ENCODE measurements at places on chromosomes 1 and 21.
A peak's percentile ranks its signal among the peaks of the same experiment; 100 is the strongest.

DNA sequence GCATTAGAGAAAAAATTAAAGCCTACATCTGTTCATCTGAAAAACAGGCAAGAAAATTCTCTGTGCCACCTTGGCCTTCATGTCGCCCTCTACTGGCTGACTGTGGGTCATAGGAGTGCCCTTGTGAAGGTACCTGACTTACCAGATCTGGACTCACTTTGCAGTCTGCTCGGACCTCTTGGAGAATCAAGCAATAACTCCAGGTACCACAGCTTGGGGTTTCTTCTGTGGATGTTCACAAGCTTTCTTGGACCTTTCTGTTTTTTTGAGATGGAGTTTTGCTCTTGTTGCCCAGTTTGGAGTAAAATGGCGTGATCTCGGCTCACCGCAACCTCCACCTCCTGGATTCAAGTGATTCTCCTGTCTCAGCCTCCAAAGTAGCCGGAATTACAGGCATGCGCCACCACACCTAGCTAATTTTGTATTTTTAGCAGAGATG is 2.4 kb upstream of the PRAMEF18 start:
- DNase-seq = peak; percentile 66

DNA sequence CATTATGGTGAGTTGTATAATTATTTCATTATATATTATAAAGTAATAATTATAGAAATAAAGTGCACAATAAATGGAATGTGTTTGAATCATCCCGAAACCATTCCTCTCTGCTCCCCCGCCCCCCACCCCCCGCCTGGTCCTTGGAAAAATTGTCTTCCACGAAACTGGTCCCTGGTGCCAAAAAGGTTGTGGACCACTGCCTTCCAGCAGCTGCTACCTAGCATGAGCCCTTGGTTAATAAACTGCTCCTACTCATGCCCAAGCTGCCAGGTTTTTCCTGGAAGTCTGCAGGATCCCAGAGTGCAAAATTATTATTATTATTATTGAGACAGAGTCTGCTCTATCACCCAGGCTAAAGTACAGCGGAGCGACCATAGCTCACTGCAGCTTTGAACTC is 6.8 kb upstream of the IFNGR2 start:
- no peak for DNase-seq

DNA sequence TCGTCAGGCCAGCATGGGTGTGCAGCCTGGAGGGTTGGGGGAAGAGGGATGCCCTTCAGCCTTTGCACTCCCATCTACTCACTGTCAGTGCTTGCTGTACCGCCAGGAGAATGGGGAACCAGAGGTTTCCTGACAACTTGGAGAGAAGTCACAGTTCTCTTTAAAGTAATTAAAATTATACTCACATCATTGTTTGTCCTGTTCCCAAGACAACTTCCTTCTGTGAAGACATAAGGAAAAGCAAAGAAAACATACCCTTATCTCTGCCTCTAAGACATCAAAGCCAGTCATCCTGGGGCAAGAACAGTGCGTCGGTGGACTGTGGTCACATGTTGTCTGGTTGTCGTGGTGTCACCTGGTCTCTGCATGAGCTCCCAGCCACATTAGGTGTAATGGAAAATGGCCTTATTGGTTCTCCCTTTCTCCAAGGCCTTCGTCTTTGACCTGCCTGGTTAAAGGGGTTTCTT is 17.6 kb downstream of the TRAF5 start:
- DNase-seq = no peak

DNA sequence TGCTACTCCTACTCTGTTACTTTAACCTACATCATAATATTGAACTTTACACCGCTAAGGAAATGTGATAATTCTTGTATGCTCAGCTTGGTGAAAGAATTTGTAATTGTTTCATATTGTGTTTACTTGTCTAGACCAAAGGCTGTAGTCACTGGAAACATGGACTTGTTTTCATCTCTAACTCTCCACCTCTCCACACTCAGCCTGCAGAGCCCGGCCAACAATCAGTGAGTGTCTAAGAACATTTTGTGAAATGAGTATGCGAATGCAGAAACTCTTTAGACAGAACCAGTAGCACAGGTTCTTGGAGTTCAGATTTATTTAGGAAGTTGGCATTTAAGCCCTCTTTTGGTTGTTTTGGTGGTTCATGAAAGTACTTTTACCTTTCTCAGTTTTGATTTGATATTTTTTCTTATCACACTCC is 3.2 kb upstream of the RWDD3 start:
- no peak for DNase-seq

- DNase-seq = no peak
Observed at GRCh38 chr1:85650645-85651044, 57.6 kb downstream of the ZNHIT6 start.

GRCh38 chr1:166112425-166112824 is 54.4 kb downstream of the FAM78B start:
- DNase-seq = no peak

DNA sequence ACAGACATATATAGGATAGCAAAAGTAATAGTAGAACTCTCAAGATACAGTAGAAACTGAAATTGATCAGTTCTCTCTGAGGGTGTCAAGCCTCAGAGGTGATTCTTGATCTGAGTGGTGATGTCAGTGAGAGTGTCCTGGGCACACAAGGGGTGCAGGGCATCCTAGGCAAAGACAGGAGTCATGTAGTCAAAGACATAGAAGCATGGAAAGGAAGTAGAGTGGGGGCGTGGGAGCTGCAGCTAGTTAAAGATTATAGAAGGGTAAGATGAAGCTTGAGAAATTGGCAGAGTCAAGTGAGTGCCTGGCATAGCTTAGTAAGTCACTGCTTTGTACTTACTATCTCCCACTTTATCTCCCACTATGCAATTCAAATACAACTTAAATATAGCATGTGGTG is 22.8 kb downstream of the CDC7 start:
- DNase-seq = no peak

- DNase-seq = no peak
Observed at GRCh38 chr1:158933621-158934020, 2.3 kb downstream of the PYHIN1 start.

DNA sequence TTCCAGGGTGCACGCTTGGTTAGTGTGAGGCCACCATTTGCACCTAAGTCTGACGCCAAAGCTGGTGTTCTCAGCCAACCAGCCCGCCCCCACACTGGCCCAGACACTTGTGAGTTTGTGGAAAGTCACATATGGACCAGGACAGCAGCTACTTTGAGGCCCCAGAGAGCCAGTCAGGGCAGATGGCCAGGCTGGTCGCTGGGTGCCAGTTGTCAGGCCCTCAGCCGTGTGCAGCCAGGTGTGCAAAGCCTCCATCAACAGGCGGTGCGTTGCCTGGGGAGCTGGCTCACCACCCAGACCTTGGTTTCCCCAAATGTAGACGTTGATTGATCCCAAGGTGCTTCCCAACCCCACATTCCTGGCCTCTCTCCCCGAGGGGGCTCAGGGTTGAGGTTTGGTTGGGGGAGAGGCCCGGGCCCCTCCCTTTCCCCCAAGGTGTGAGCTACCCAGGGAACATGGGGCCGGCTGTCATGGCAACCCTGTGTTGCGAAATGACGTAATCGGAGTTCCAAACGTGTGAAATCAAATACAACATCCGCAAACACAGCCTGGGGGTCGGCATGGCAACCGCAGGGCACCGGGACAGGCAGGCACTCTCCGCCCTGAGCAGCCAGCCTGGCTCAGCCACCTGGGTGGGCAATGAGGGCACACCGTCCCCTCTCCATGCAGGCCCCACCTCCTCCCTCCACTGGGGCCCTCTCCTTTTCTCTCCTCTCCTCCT is 42.2 kb upstream of the WNT4 start:
- DNase-seq = peak; percentile 13

DNA sequence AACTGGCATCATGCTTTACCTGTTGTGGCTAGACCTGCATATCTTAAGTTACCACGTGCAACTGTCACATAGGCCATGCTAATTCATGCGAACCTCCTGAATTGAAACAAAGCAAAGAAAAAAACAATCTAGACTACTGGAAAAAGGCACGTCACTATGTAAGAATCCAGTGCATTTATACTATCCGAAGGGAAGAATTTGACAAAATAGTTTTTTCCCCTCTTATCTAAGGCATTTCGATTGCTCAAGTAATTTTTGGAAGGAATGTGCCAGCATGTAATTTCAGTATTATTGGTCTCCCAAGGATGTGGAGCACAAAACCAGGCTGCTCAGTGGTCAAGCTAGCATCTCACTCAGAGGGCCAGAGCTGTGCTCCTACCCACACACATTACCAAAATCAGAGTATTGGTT is 31.5 kb upstream of the C1orf198 start:
- no peak for DNase-seq

GRCh38 chr1:247211339-247211738 is 39.5 kb upstream of the ZNF124 start:
- no peak for DNase-seq

- DNase-seq = no peak
Observed at GRCh38 chr1:245373131-245373530, 218.3 kb downstream of the KIF26B start.

DNA sequence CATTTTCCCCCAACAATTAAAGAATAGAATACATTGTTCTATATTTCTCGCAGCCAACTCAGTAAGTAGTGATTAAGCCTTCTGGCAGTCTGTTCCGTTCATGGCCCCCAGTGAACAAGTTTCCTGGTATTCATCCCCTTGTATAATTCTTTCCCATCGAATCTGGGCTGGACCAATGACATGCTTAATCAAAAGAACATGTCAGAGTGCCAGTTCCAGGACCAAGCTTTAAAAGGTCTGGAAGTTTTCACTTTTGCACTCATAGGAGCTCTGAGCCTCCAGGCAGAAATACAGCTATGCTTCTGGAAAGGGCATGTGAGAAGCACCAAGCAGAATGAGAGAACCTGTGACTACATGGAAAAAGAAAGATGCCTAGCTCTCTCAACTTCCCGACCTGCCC is 22.5 kb upstream of the DPYD start:
- no peak for DNase-seq

DNA sequence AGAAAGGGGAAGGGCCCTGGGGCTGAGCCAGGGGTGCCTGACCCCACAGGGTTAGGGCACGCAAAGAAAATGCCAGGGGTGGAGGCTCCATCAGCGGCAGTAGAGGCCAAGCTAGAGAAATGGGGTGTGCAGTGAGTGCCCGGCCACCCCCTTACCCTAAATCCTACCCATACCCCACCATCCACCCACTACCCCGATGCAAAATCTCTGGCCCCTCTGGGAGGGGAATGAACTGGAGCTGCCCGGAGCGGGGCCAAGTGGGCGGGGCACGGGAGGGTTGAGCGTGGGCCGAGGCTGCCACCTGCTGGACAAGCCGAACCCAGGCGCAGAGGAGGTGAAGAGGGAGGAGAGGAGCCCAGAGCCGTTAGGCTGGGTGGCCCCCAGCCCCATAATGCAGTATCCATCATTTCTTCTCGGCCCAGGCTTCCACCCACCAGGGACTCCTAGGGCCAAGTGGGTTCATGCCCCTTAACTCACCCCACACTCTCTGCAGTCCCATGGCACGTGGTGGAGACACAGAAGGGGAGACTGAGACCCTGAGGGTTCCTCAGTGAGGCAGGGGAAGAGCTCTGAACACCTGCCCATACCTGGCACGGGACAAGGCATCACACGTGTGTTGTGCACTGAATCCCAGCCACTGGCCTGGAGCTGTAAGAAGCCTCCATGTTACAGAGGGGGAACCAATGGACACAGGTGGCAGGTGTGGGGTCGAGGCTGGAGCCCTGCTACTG is 1.4 kb upstream of the C1QC start:
- peak; percentile 61 for DNase-seq

DNA sequence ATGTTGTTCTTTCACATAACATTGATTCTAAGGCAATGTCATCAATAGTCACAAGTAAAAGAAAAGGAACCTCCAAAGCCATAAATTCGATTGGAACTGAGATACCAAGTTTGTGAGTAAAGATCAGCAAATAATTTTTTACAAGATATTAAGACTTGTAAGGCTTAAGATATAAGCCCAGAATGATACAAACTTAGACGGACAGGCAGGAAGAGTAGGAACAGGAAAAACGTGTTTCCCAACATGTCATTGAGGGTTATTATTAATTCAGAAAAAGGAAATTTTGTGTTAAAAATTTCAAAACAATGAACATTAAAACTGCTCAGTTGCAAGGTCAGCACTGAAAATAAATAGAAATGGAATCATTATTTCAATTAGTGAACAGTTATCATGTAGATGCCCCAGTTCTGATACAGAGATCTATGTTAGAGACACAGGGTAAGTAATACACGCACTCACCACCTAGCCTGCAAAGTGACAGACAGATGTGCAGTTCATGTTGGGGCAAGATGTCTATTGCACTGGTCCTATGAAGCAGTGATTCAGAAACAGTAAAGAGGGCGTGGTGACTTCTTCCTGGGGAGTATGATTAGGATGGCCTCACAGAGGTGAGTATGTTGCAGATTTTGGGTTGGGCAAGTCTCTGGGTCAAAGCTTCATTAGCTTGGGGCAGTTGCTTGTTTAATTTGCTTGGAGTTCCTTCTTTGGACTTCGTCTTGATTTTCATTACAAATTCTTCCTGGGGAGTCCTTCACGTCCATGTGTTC is 284.4 kb downstream of the SETD4 start:
- DNase-seq = peak; percentile 50

DNA sequence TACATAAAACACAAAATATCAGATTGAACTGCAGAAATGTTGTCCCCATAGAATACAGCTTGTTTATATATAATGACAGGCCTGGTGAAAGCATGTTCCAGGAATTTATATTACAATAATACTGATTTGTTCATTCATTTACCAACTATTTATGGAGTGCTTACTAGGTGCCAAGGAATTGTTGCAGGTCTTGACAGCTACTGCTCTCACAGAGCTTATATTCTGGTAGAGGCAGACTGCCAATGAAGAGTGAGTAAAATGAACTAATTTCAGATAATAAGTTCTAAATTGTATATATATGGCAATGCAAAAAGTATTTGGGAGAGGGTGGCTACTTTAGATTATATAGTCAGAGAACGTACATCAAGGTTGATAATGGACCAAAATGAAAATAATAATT is 152.0 kb downstream of the COQ8A start:
- DNase-seq = no peak

DNA sequence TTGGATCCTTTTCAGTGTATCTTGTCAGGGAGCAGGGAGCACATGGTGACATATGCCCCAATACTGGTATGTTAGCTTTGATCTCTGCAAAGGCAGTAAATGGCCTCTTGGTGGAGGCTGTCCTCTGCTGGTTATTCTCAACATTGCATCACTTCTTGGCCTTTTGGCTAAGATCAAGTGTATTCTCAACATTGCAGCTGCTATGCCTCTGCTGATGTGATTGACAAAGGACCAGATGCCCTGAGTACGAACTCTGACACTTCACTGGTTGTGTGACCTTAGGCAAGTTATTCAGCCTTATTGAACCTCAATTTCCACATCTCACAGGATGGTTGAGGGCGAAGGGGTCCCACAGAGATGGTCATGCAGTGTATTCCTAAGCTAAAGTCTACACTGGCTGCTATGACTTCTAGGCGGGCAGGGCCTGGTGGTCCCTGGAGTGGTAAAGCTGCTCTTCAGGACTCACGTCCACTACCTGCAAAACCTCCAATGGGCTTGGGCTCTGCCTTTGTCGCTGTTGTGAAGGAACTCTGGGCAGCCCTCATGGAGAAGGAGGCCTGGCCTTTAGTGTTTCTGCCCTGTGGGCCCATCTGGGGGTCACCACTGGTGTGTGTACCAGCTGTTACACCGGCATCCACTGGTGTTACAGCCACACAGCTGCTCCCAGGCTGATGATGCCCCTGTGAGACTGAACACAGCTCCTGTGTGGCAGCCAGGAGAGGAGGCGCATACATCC is 64.8 kb downstream of the DNTTIP2 start:
- peak; percentile 90 for DNase-seq
